ENCODE measurements at places on chromosomes 11 and 22.

- no peak for DNase-seq
Observed at GRCh38 chr22:27164781-27165503, 507.6 kb downstream of the MIAT start.

GRCh38 chr11:107619926-107620325 lies 29.0 kb downstream of the ELMOD1 start:
- DNase-seq = no peak

DNA sequence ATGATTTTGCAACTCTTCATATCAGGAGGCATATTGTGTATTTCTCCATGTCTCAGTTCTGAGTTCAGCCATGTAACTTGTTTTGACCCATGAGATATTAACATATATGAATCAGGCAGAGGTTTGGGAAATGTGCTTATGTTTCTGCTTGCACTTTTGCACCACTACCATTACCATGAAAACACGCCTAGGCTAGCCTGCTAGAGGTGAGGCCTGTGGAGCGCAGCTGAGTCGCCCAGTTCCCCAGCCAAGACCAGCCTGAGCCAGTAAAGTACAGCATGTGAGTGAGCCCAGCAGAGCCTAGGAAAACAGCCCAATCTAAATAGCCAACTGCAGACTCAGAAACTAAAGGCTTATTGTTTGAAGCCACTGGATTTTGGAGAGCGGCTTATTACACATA lies 18.4 kb upstream of the MYOD1 start:
- DNase-seq = no peak

DNA sequence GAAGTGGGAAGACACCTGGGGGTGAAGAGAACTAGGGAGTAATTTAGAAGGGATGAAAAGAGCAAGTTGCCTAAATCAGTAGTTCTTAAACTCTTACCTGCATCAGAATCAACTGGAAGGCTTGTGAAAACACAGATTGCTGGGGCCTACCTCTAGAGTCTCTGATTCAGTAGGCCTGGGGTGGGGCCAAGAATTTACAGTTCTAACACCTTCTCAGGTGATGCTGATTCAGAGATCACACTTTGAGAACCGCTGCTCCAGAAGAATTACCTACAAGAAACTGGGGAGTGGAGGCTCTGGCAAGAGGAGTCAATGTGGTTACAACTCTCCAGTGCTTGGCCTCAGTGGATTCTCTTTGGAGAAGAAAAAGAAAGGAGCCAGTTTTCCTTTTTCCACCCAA lies 128.7 kb downstream of the C11orf58 start:
- no peak for DNase-seq

DNA sequence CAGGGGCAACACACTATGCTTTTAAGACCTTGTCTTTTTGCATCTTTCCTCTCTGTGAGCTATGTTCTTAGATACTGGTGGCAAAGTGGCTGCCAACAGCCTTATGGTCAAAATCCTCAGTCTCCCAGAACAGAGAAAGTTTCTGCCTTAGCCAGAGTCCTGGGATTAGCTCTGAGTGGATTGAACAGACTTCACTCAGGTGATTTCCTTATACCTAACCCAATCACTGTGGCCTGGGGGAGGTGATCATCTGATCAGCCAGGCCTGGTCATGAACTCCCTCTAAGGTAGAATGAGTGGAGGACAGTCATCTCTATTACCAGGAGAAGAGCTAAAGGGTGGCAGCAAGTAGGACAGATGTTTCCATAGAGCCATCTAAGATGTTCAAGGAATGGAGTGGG lies 218.5 kb upstream of the E2F8 start:
- no peak for DNase-seq

DNA sequence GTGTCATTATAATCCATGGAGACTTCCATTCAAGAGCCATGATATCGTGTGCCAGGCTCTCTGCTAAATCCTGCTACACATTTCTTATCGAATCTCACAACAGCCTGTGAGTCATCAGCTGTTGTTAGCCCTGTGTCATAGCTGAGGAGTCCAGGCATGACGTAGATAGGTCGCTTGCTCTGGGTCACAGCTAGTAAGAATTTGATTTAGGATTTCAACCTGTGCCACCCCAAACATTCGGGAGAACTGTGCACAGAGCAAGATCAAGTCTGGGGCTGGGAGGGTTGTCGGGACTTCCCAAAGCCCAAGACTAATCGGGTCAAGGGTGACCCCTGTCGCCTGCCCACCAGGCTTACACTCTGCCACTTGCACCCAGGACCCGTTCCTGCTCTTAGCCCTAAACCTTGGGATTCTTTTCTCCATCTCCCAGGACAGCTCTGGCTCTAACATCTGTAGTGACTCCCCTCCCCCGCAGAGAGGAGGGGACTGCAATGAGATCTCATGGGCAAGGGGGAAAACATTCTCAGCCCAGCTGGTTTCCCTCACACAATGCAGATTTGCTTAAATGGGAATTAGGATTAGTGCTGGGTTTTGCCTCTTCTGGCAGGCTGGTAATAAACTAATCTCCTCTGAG lies 34.3 kb downstream of the TSPAN18 start:
- DNase-seq = peak; percentile 75

GRCh38 chr11:985406-985805 lies 51.1 kb downstream of the MUC6 start:
- no peak for DNase-seq

DNA sequence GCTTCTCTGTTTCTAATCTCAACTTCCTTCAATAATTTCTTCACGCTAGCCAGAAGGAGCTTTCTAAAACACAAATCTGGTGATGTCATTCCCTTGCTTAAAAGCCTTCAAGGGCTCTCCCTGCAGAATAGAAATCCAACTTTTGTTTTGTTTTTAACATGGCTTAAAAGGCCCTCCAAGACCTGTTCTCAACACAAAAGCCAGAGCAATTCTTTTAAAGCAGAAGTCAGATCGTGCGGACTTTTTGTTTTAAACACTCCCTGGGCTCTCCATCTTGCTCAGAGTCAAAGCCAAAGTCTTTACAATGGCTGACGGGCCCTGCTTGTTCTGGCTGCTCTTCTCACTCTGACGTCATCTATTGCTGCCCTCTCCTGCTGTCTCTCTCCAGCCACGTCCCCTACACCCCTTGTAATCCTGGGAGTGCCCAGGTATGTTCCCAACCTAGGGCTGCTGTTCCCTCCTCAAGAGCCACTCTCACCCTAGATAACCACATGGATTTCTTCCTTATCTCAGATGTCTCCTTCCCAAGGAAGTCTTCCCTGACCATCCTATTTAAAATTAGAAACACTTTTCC lies 22.5 kb downstream of the TECTA start:
- DNase-seq = no peak

DNA sequence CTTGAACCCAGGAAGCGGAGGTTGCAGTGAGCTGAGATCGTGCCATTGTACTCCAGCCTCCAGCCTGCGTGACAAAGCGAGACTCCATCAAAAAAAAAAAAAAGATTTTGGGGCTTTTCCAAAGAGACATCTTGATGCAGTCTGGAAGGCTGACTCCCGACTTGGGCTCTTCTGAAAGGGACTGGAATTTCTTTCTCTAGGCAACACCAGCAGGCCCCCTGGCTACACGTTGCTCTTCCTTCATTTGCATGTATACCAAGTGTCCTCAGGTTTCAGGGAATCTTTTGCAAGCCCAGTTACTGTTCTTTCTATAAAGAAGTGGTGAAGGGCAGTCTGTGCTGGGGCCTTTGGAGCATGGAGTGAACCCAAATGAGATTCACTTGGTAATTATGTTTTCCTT lies 211.0 kb downstream of the GRIK4 start:
- no peak for DNase-seq

- no peak for DNase-seq
Observed at GRCh38 chr11:3207526-3208189, 11.0 kb downstream of the MRGPRG start.

DNA sequence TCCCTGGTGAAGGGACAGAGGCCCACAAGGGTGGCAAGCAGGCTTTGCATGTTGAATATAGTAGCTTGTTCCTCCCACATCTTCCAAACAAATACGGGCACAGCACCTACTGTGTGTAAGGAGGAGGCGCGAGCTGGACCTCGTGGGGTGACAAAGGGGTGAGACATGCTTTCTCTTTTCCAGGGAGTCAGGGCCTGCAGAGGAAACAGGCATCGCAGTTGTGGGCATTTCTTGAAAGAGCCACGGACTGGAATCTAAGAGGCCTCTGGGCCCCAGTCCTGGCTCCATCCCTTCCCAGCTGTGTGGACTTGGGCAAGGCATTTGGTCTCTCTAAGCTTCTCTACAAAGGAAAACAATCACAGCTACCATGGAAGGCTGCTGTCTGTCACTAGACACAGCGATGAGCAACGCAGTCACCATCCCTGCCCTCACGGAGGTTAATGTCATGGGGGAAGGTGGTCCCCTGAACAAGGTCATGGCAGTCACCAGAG lies 13.0 kb upstream of the CDC42EP1 start:
- no peak for DNase-seq

- peak; percentile 56 for DNase-seq
Observed at GRCh38 chr11:64850979-64851567, 6.6 kb upstream of the CDC42BPG start.

- DNase-seq = peak; percentile 65
Observed at GRCh38 chr11:46299451-46299961, 22.0 kb downstream of the CREB3L1 start.

DNA sequence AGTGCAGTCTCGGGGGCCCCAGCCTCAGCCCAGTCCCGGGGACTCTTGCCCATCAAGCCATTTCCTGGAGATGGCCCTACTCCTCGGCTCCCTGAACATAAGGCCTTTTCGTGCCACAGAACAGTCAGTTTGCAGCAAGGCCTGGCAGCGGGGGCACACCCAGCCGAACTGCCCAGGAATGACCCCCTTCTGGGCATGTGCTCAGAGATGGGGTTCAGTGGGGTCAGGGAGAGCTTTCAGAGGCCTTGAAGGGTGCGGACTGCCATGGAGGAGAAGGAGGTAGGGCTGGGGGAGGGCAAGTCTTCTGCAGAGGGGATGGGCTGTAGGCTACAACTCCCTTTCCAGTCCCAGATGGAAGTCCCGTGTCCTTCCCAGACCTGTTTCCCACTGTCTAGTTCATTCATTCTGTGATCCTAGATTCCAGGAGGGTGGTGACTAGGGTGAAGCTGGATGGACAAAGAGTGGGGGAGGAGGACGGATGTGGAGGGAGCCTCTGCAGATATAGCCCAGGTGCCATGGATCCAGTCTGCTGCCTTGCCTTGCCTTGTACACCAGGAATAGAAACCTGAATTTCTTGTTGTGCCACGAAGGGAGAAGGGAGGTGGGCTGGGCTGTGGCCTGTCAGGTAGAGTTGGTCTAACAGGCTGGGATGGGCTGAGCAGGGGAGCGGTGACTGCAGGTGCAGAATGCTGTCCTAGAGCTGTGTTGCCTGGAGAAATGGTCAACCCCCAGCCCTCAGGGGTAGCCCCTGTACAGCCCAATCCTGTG lies 14.2 kb upstream of the OMP start:
- DNase-seq = no peak

DNA sequence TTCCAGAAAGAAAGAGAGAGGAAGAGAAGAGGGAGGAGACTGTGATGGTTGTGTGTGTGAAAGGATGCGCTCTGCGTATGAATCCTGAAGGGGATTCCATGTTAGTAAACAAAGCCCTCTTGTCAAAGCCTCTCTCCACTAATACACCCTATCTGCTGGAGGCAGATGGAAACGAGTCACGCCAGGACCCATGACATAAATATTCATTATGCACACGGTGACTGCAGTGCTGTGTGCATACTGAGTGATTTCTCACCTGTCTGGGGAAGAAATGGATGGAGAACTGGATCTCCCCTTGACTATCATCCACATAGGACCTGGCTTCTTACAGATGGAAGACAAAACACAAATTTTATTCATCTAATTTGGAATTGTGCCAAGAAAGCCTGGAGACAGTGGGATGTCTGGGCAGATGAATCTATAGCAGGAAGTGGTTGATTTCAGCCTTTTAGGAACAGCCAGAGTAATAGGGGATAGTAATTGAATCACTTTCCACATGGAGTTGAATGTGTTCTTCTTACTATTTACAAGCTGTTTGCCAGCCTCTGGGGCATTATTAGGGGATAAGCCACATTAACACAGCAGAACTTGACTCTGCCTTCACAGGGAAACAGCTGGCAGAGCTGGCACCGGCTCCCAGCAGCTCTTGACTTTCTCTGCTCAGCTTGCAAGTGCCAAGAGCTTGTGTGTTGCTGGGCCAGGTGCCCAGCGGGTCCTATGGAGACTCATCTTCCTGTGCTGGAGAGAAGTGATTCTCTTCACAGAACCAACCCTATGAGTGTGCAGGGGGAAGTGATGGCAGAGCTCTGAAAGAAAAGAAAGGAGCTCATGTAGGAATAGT lies 9.0 kb downstream of the MTNR1B start:
- no peak for DNase-seq

GRCh38 chr11:132901638-132902471 lies 630.4 kb downstream of the OPCML start:
- DNase-seq = no peak

DNA sequence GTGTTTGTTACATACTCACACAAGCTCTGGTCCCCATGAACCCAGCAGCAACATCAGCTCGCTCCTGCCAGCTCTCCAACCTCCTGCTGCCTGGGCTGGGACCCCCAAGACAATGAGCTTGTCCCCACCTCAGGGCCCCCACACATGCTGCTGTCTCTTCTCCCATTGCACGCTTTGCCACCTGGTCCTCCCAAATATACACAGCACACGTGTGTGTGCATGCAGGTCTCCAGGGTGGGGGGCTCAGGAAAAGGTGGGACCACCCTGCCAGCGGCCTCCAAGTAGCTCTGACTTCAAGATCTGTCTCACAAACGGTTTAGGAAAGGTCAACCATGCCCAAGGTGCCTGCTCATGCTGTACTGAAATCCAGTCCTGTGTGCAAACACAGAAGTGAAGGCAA lies 68.1 kb upstream of the CCND1 start:
- DNase-seq = no peak

- DNase-seq = peak; percentile 41
Observed at GRCh38 chr11:86418917-86419316, 44.2 kb downstream of the CCDC81 start.

GRCh38 chr22:38009000-38009806 lies 24.8 kb upstream of the SOX10 start:
- no peak for DNase-seq

DNA sequence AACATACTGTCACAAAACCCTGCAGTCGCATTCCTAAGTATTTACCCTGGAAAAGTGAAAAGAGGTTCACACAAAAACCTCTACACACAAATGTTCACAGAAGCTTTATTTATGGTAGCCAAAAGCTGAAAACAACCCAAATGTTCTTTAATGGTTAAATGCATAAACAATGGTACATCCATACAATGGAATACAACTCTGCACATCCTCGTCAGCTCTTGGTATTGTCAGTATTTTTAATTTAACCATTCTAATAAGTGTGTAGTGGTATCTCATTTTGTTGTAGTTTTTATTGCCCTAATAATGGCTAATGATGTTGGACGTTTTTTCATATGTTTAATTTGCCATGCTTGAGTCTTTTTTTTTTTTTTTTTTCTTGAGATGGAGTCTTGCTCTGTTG lies 99.4 kb downstream of the ATXN10 start:
- DNase-seq = no peak
